NCI-H1105 (cell line): ENCODE measurements at places on chromosomes 12 and 14.

- no peak for DNase-seq
Observed at GRCh38 chr14:98816195-98816594, 455.8 kb downstream of the BCL11B start.

- no peak for DNase-seq
Observed at GRCh38 chr14:90836692-90837063, 20.4 kb upstream of the TTC7B start.

DNA sequence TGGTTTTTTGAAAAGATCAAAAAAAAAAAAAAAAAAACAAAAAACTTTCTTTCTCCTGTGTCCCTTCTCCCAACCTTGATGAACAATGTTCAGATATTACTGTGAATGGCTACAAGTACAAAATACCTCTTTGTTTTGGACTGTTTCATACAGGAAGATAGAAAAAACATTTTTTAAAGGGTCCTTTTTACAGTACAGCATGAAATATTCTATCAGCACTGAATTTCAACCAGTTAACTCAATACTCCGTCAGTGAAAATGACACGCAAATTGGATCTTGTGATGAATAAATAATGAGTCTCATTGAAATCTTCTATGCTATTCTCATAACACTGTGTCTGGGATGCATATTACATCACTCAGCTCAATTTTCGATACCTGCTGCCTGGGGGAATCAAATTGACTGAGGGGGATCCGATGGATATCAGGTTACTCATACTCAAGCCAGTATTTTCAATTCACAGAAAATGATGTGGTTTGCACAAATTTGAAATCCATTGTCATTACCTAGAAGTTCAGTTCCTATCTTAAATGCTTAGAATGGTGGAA, 179.6 kb downstream of the TMTC2 start:
- DNase-seq: peak; percentile 14

DNA sequence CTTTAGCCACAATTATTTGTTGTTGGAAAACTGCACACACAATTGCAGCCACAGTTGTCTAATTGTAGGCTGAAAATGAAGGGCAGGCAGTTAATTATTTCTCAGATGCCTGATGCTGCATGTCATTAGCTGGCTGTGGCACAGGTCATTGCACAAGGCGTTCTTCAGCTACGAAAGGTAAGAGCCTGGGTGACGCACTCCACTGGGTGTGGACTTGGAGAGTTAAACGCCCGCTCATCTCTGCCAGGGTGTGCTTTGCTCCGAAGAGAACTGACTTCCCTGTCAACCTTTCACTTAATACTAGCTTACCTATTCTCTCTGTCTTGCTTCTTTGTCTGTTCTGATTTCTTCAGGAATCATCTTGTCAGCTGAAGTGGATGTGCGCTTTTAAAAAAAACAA, 91.4 kb upstream of the CPM start:
- DNase-seq: no peak

GRCh38 chr12:86647800-86648199, 391.6 kb upstream of the MGAT4C start:
- no peak for DNase-seq

DNA sequence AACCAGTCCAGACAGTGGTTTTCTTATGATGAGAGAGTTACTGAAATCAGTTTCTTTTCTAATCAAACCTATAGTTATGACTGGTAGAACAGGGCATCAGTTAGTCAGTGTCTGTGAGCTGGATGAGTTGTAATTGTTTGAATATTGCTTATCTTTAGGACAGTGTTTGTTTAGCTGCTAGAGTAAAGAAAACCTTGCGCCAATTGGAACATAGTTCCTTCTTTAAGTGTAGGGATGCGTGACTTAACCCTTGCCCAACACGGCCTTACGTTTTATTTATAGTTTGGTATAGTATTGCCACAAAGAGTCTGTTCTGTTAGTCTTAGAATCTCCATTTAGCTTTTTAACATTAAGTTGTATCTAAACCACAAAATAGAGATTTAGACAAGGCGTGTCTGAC, 572.6 kb downstream of the SLC16A7 start:
- DNase-seq: no peak

GRCh38 chr14:95515596-95516552, 576 bp downstream of the SYNE3 start:
- DNase-seq: peak; percentile 50

- DNase-seq: no peak
Observed at GRCh38 chr12:16198884-16199283, 78.6 kb downstream of the SLC15A5 start.

- no peak for DNase-seq
Observed at GRCh38 chr12:100913872-100914592, 119.5 kb downstream of the ANO4 start.

GRCh38 chr14:55500219-55500701, 59.8 kb upstream of the TBPL2 start:
- no peak for DNase-seq

DNA sequence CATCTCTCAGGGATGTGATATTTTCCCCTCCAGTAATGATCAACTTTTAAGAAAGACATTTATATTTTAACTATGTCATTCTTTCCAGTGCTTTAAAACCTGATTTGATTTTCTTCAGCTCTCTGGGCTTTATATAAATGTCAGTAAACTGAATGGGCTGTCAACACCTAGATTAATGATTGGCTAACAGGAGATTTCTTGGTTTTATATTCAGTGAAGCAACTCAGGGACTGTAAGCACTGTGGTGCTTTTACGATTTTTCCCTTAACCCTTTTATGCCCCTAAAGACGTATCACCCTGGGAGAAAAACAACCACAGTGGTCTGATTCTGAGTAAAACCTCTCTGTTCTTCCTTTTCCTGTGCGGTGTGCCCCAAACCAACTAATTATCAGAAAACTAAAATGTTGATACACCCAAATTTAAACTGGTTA, 38.0 kb downstream of the PTGER2 start:
- no peak for DNase-seq
